Posterior vena cava (tissue), 2 donors: ENCODE measurements at places on chromosomes 13 and 19. TPM values are rescaled to one million over a fixed set of nuclear protein-coding genes. Genes with fewer than 3 reads are reported as not detected.

The EHD2 gene
- total RNA-seq = 217 TPM

The GPR18 gene
- not detected for total RNA-seq

The FGF14 gene
- 6.6 TPM for total RNA-seq

The TTYH1 gene
- total RNA-seq = 0.60 TPM

The C13orf42 gene
- total RNA-seq = not detected

The C5AR2 gene
- total RNA-seq = 2.7 TPM

The COX7A1 gene
- 232 TPM for total RNA-seq

The PSG2 gene
- total RNA-seq = not detected

The PDE4C gene
- total RNA-seq = 1.1 TPM

The SBK2 gene
- not detected for total RNA-seq

The ZNF541 gene
- 0.19 TPM for total RNA-seq

The ZNF77 gene
- 2.4 TPM for total RNA-seq

DNA sequence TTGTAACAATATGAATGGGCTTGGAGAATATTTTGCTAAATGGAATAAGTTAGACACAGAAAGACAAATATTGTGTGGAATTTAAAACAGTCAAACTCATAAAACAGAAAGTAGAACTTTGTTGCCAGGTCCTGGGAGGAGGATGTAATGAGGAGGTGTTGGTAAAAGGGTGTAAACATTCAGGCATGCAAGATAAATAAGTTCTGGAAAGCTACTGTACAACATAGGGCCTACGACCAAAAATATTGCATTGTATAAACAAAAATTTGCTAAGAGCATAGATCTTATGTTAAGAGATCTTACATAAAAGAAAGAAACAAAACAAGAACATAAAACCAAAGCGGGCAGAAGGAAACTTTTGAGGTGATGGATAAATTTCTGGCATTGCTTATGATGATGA lies 1907.8 kb upstream of the PCDH20 start:
- no peak for DNase-seq

DNA sequence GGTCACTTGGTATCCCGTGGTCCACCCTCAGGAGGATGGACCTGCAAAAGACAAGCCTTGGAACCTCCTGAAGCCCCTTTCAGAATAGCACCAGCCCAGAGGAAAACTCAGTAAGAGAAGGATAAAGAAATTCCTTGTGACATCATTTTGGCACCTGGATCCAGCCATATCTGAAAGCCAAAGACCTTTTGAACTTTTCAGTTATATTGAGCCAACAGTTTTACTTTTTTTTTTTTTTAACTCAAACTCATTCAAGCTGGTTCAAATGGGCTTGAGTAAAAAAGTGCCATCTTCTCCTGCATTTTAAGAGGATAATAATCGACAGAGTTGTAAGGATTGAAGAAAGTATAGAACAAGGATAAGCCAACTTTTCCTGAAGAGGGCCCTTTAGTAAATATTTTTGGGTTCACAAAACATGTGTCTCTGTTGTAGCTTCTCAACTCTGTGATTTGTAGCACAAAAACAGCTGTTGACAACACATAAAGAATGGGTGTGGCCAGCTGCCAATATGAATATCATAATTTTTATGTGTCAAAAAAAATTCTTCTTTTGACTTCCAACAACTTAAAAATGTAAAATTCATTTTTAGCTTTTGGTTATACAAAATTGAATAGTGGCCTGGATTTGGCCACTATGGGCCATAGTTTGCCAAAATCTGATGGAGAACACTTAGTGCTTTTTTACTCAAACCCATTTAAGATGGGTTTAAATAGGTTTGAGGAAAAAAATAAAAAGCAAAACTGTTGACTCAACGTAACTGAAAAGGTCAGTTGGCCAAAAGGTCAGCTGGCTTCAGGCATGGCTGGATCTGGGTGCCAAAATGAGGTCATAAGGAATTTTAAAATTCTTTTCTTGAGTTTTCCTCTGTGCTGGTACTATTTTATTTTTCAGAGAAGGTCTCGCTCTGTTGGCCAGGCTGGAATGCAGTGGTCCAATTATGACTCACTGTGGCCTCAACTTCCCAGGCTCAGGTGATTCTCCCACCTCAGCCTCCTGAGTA lies 50.7 kb downstream of the ACSBG2 start:
- DNase-seq = peak; percentile 78

GRCh38 chr13:59755632-59756290 lies 408.0 kb downstream of the DIAPH3 start:
- no peak for DNase-seq

DNA sequence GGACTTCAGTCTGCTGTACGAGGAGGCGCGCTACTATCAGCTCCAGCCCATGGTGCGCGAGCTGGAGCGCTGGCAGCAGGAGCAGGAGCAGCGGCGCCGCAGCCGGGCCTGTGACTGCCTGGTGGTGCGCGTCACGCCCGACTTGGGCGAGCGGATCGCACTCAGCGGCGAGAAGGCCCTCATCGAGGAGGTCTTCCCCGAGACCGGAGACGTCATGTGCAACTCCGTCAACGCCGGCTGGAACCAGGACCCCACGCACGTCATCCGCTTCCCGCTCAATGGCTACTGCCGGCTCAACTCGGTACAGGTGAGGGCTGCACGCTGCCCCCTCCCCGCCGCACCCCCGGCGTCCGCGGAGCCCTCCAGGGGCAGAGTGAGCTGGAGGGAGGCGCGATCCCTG lies 14.6 kb downstream of the KCTD15 start:
- DNase-seq = peak; percentile 75

DNA sequence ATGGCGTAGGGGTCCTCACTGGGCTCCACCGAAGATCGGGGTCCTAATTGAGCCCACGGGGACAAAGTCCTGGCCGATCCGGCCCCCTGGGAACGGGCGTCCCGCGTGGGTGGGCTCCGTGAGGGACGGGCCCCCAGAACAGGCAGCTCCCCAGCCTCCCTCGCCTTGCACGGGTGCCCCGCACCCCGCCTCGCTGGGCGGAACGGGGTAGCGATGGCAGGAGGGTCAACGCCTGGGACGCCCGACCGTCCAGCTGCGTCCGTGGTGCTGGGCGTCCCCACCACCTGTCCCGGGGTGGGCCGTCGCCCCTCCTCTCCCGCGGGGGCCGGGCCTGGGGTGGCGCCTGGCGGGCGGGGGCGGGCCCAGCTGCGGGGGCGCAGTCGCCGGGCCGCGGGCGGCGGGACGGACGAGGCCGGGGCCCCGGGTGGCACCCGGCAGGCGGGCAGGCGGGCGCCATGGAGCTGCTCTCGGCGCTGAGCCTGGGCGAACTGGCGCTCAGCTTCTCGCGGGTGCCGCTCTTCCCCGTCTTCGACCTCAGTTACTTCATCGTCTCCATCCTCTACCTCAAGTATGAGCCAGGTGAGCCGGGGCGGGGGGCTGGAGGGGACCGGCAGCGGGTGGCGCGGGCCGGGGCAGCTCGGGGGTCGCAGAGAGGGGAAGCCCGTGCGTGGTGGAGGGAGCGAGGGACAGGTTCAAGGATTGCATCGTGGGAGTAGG lies at the start of gene TMEM38A:
Gene TMEM38A, plus strand, starts transcription at position 377 of the 717 bp plus-strand sequence. Its CDS starts 79 bp downstream, at position 456.
- DNase-seq = peak; percentile 80

DNA sequence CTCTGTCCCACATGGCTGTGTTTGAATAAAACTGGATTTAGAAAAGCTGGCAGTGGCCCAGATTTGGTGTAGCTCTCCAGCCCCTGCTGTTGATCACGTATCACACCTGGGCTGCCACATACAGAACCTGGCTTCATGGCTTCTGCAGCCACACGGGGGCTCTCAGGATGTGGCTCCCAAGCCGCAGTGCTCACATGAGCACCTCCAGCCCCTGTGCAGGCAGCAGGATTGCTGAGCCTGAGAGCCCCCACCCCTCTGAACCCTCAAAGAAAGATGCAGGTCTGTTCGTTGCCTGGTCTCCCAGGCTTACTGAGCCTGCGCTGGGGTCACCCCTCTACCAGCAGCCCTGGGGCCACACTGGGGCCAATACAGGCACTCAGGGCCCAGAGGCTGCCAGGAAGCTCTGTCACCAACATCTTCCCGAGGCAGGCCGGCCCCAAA lies 2.7 kb downstream of the PLEKHF1 start:
- DNase-seq = peak; percentile 73

DNA sequence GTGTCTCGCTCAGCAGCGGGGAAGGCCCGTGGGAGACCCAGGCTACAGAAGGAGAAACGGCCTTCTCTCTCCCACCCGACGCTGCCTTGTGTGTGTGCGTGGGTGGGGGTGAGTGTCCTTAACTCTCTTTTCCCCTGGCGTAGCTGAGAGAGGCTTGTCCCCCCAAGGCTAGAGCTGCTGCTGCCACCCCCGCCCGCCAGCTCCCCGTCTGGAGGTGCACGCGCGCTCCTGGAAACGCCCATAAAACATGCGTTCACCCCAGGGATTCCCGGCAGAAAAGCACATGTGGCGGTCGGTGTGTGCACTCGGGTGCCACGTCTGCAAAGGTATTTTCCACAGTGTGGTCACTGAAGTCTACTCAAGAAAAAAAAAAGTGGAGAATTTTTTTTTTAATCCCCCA lies 36.1 kb downstream of the GADD45B start:
- no peak for DNase-seq

GRCh38 chr19:596263-596655 lies 6.6 kb downstream of the HCN2 start:
- no peak for DNase-seq

- no peak for DNase-seq
These were observed 84.6 kb downstream of the CYSLTR2 start for GRCh38 chr13:48738311-48738710.

GRCh38 chr19:16625163-16625958 lies 2.6 kb downstream of the MED26 start:
- no peak for DNase-seq

- no peak for DNase-seq
These were observed 499.5 kb upstream of the GPC6 start for GRCh38 chr13:92727118-92727517.

DNA sequence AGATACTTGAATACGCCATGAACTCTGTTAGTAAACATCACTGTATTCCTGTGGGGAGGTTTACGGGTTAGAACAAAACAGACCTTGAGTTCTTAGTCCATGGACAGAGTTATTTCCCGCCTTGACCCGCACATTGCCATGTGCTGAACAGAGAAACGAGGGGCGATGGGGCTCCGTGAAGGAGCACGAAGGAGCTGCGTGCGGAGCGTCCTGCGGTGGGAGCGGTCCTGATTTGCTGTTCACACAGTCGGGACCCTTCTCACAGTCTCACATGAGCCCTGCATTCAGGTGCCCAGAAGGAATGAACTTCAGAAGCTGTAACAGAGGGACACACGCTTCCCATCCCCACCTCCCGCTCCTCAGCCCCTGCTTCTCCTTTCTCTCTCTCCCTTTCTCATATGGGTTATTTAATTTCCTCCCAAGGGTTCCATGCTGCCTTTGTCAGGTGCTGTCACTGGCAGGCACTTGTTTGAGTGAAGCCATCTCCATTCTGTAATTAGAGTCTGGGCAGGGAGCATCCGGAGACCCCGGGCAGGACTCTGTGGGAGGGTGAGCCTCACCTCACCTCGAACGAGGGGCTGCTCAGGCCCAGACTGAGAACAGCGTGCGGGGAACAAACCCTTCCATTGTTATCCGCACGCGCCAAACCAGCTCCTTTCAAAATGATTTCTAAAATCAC lies 76.9 kb downstream of the TEX29 start:
- peak; percentile 69 for DNase-seq

DNA sequence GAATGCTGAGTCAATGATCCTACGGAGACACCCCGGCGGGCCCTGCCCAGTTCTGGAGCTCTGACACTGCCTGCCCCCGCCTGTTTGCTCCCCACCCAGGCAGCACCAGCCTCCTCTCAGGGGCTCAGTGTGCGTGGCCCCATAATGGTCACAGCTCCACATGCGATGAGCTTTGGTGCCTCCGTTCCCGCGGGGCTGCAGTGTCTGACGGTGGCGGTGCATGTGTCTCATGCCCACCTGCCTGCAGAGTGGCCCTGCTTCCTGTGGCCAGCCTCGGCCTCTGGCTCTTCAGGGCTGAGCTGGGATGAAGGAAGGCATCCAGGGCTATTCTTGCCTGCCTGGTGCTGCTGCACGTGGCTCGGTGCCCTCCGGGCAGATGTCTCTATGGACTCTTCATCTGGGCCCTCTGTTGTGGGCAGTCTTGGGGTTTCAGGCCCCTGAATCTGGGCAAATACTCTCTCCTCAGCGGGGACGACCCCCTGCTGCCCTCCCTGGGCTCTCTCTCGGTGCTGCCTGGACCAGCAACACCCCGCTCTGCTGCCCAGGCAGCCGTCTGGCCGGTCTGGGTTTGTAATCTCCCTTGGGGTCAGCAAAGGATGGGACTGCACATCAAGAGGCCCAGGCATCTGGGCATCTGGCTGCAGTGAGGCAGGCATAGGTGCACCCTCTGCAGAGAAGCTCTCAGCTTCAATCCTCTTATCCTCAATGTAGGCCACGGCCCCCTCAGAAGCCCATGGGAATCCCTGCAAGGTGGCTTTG lies 19.3 kb upstream of the TMEM255B start:
- DNase-seq = peak; percentile 65

DNA sequence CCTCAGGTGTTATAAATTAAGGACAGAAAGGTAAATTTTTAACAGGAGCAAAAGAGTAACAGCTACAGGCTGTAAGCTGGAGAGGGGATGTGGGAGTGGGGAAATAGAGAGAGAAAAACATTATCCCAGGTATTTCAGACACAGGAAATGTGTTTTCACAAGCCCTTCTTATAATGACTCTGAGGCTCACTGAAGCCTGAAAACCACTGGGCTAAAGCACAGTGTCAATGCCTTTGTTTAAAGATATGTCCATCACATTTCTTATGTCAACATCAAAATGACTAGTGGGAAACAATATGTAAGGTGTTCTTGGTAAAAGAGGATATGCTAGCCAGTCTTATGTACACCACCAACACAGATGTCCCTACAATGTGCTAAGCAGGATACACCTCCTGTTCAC lies 365.9 kb downstream of the FGF14 start:
- no peak for DNase-seq

GRCh38 chr19:17379221-17379631 lies 2.1 kb upstream of the PLVAP start:
- no peak for DNase-seq

GRCh38 chr19:811506-812048 lies 10.2 kb downstream of the PLPPR3 start:
- no peak for DNase-seq

GRCh38 chr19:34345947-34346351 lies 19.0 kb upstream of the GPI start:
- DNase-seq = peak; percentile 87

- DNase-seq = no peak
These were observed 70.4 kb upstream of the FARP1 start for GRCh38 chr13:98072476-98072875.

DNA sequence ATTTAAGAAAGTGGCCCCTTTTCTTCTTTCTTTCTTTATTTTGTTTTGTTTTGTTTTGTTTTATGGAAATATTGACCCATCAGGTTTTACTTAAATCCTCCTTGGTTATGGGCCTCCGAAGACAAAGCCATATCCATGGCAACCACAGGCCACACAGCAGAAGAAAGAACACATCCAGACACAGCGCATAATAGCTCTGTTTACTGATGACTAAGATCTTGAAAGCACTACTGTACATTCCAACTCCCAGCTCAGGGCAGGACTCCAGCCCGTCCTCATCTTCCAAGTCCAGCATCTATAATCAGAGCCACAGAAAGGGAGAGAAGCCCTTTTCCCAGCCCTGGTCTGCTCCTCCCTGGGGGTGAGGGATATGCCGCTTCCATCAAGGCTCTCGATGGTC lies 84.3 kb downstream of the NUFIP1 start:
- DNase-seq = peak; percentile 91

DNA sequence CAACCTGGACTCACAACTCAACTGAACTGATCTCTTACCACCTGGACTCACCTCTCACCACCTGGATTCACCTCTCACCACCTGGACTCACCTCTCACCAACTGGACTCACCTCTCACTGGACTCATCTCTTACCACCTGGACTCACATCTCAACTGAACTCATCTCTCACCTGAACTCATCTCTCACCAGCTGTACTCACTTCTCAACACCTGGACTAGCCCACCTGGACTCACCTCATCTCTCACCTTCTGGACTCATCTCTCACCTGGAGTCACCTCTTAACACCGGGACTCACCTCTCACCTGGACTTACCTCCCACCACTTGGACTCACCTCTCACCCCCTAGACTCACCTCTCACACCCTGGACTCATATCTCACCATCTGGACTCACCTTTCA lies 7.3 kb upstream of the CASP14 start:
- no peak for DNase-seq
